ENCODE measurements at places on chromosomes 7 and 10. TPM values are rescaled to one million over a fixed set of nuclear protein-coding genes. Genes with fewer than 3 reads are reported as not detected.

Gene TASOR2
- 49.4 TPM for total RNA-seq

Gene SEC23IP
- total RNA-seq: 61.6 TPM

Gene CXCL12
- total RNA-seq: not detected

Gene LAMTOR4
- 172 TPM for total RNA-seq

Gene OGA
- 135 TPM for total RNA-seq

Gene WIPF3
- total RNA-seq: not detected

Gene MYO1G
- 457 TPM for total RNA-seq

Gene CDHR3
- total RNA-seq: 3.7 TPM

Gene MINDY4
- total RNA-seq: 1.3 TPM

Gene INHBA
- not detected for total RNA-seq

Gene PGAM2
- not detected for total RNA-seq

Data from activated CD4-positive, alpha-beta T cell treated with anti-CD3 and anti-CD28 coated beads, Interleukin-2, amount 10 ng/mL, durations not matched to agents 7 days and 5 days (primary cell).